ENCODE measurements at places on chromosomes 1 and 21.

DNA sequence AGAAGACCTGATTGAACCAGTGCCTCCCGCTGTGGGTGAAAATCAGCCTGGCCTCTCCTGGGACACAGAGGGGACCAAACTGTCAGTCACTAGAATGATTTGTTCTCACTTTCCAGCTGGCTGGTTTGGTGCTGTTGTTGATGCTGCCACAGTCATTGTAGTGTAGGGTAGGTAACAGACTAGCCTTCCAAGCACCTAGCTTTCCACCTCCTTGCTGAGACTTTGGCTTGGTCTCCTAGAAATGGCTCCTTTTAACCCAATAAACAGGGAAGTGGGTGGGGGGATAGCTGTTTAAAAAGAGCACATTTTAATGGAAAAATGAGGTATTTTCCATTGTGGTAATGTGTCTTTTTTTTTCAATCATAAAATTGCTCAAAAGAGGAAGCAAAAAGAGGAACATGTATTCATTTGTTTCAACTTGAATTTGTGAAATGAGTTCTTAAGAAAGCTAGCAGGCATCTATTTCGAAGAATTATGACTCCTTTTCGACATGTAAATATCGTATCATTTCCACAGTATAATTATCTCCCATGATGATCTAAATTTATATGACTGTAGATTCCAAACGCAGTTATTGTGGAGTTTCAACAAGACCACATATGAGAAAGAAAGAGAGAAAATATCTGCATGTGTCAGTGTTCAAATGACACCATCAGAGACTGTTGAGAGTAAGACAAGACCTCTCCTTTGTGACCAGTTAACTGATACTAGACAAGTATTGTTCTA is 190.1 kb downstream of the HLX start:
- no peak for DNase-seq

- no peak for DNase-seq
These were observed 77.1 kb downstream of the CD58 start for GRCh38 chr1:116493484-116494352.

- DNase-seq: no peak
These were observed 111.8 kb downstream of the OSBPL9 start for GRCh38 chr1:51728611-51729155.

GRCh38 chr1:1367315-1367714 is 7.7 kb downstream of the AURKAIP1 start:
- DNase-seq: no peak

DNA sequence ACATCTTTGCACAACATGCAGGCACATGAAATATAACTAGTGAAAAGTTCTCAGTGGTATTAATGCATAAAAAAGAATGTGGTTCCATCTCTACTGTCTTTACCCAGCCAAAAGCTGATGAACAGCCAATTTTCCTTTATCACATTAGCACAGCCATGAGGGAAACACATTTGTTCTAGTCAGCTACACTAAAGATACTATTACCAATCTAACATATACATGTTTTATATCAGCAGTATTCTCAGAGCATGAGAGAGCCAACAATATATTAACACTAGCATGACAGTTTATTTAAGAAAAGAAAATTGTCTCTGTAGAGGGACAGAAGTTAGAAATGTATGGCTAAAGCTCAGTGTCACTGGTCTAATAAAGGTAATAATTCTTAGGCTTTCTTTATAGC is 56.3 kb downstream of the USH2A start:
- DNase-seq: no peak

All from non-pigmented ciliary epithelial cell (primary cell).